Stimulated activated CD4-positive, alpha-beta T cell treated with anti-CD3 and anti-CD28 coated beads, Interleukin-1b, Interleukin-23, amount 100 ng/mL, for 1 hour (primary cell): ENCODE measurements at places on chromosomes 13 and 19.

- DNase-seq, result no peak
These were observed 5.1 kb upstream of the SIGLEC7 start for GRCh38 chr19:51136851-51137551.

GRCh38 chr13:30991184-30991583, 58.7 kb downstream of the TEX26 start:
- no peak for DNase-seq

DNA sequence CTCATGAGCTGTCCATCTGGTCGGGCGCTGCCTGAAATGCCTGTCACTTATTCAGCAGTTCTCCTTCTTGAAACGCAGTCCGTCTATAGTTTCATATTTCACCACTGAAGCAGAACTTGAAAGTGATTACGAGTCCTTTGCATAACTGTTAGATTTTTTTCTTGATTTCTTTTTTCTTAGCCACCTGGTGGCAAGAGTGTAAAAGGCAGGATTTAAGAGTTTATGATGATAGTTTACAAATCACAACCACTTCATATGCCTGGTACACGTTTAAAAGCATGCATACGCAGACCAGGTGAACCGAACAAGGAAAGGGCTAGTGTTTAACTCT, 45.8 kb downstream of the GGACT start:
- DNase-seq, result no peak

DNA sequence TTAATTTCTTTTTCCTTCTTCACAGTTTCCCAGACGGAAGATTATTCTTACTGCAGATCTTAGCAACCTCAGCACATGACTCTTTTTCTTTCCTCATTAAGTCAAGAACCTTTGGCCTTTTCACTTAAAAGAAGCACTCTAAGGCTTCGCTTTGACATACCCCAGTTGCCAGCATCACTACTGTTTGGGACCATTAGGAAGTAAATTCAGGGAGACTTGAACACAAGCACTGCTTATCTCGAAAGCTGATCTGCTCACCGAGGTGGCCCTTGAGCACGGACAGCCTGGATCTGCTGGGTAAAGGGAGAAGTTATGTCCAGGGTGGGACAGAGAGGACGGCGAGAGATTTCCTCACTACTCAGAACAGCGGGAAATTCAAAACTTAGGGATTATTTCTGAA, 151.4 kb upstream of the RNF113B start:
- DNase-seq, result no peak

DNA sequence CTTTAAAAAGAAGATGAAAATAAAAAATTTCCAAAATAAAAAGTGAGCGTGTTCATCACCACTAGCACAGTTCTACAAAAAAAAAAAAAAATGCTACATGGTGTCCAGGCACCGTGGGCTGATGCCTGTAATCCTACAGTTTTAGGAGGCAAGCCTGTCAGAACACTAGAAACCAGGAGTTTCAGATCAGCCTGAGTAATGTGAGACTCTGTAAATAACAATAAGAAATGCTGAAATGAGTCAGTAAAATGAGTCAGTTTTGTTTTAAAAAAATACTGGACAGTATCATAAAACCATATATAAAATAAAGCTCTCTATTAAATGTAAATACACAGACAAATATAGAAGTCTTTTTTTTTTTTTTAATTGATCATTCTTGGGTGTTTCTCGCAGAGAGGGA, 30.0 kb downstream of the ZNF91 start:
- no peak for DNase-seq

DNA sequence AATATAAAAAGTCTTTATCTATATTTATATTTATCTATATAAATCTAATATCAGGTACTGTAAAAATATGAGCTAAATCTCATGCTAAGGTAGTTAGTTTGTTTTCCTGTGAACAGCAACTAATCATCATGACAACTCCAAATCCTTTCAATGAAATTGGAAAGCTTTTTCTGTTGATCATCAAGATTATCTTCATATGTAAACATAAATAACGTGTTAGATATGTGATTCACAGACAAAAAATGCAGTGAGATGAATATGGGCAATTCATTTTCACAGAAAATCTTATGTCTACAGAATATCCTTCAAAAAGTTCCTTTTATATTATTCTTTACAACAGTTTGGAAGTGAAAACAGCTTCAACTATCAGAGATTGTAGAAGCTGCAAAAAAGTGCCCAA, 41.7 kb upstream of the EEF1AKMT1 start:
- DNase-seq, result no peak

GRCh38 chr13:29583073-29583785, 12.3 kb downstream of the SLC7A1 start:
- DNase-seq, result no peak

- no peak for DNase-seq
These were observed 10.6 kb downstream of the CD70 start for GRCh38 chr19:6580313-6580712.

DNA sequence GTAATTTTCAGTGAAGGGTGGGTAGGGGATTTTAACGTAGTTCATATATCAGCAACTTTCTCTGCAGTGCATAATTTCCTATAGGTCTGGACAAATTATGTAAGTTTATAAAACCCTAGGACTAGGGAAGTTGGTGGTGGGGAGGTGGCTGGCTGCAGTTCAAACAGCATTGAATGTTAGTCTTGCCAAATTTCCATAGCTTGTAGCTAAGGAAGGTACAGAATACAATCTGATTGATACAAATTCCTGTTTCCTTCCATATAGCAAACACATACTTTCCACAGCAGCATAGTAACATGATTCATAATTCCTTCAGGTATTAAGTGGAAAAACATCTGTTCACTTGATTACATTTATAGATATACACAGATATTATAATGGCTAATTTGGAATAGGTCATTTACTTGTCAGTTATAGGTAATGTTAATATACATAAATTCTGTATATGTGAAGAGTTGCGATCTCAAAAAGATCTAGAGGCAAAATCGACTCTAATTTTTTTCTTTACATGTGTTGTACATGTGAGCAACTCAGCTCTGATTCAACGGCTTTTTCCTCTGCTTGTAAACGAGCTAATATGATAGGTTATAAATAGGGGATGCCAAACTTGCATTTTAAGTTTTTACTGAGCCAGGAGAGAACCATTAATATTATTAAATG, 233.4 kb upstream of the CSNK1A1L start:
- no peak for DNase-seq

DNA sequence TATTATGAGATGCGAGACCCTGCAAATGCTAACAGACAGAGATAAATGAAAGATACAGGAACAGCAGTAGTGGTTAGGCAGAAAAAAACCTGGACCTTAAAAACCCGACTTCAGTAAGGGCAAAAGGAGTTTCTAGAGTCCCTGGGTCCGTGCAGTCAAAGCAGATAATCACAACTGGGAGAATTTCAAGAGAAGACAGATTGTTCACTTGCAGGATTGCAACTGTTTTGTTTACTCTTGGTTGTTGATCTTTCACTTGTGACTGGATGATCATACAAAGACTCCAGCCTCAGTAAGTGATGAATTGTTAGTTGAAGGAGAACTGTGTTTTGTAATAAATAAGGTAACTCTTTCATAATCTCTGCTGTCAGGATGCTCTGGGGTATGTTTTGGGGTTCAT, 135.1 kb downstream of the GPC6 start:
- no peak for DNase-seq

- no peak for DNase-seq
These were observed 587 bp downstream of the S1PR4 start for GRCh38 chr19:3178973-3179738.
